ENCODE measurements at places on chromosomes 1 and 21. TPM values are rescaled to one million over a fixed set of nuclear protein-coding genes. Genes with fewer than 3 reads are reported as not detected.

DNA sequence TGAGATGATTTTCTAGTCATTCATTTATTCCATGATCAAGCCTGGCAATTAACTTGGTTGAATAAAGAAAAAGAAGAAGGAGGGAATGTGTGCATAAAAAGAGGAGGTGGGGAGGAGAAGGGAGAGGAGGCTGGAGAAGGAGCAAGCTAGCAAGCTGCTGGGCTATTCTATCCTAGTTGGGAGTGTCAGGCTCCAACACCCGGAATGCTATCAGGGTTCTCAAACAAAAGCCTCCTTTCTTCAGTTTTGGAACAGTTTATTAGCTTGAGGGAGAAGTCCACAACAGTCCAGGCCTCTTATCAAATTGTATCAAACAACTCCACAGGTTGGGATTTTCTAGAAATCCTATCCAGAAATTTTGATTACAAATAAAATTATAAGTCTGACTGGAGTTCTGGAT lies 80.0 kb downstream of the BCAR3 start:
- no peak overlapping the region for H3K4me3 ChIP-seq
- H3K36me3 ChIP-seq: no peaks in the 10 kb centered on the region
- no peaks in the 10 kb centered on the region for H3K4me1 ChIP-seq
- H3K27ac ChIP-seq: no peak overlapping the region
- no peaks in the 10 kb centered on the region for H3K27me3 ChIP-seq

- no peak overlapping the region for H3K4me3 ChIP-seq
- H3K4me1 ChIP-seq: no peaks in the 10 kb centered on the region
- DNase-seq: no peak
- H3K36me3 ChIP-seq: no peaks in the 10 kb centered on the region
Measured at GRCh38 chr1:38587766-38588165, 271.8 kb downstream of the RRAGC start.

- H3K27ac ChIP-seq: no peak overlapping the region
- H3K36me3 ChIP-seq: peaks cover 7% of the 10 kb centered on the region
- no peaks in the 10 kb centered on the region for H3K4me1 ChIP-seq
- no peak for DNase-seq
Measured at GRCh38 chr1:12491656-12492055, 126.4 kb downstream of the DHRS3 start.

- no peaks in the 10 kb centered on the region for H3K36me3 ChIP-seq
- no peak overlapping the region for H3K4me3 ChIP-seq
- no peak overlapping the region for H3K27ac ChIP-seq
- DNase-seq: no peak
- no peaks in the 10 kb centered on the region for H3K4me1 ChIP-seq
Measured at GRCh38 chr21:15224346-15225086, 159.7 kb upstream of the NRIP1 start.

DNA sequence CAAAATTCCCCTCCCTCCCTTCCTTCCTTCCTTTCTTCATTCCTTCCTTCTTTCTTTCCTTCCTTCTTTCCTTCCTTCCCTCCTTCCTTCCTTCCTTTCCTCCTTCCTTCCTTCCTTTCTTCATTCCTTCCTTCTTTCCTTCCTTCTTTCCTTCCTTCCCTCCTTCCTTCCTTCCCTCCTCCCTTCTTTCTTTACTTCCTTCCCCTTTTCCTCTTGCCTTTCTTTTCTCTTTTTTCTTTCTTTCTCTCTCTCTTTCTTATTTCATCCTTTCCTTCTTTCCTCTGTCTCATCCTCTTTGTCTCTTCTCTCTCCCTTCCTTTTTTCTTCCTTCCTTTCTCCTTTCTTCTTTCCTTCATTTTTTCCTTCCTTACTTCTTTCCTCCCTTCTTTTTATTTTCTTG lies 171.9 kb upstream of the BRINP3 start:
- no peak overlapping the region for H3K27ac ChIP-seq
- H3K27me3 ChIP-seq: no peaks in the 10 kb centered on the region
- H3K4me3 ChIP-seq: no peak overlapping the region
- DNase-seq: no peak
- H3K36me3 ChIP-seq: no peaks in the 10 kb centered on the region
- no peaks in the 10 kb centered on the region for H3K4me1 ChIP-seq

- no peak overlapping the region for H3K27ac ChIP-seq
Measured at GRCh38 chr1:6918186-6918924, 133.1 kb downstream of the CAMTA1 start.

GRCh38 chr1:18840145-18840544 lies 19.3 kb downstream of the TAS1R2 start:
- H3K4me3 ChIP-seq: no peak overlapping the region
- no peaks in the 10 kb centered on the region for H3K4me1 ChIP-seq
- no peaks in the 10 kb centered on the region for H3K36me3 ChIP-seq
- peaks cover 1% of the 10 kb centered on the region for H3K27me3 ChIP-seq

DNA sequence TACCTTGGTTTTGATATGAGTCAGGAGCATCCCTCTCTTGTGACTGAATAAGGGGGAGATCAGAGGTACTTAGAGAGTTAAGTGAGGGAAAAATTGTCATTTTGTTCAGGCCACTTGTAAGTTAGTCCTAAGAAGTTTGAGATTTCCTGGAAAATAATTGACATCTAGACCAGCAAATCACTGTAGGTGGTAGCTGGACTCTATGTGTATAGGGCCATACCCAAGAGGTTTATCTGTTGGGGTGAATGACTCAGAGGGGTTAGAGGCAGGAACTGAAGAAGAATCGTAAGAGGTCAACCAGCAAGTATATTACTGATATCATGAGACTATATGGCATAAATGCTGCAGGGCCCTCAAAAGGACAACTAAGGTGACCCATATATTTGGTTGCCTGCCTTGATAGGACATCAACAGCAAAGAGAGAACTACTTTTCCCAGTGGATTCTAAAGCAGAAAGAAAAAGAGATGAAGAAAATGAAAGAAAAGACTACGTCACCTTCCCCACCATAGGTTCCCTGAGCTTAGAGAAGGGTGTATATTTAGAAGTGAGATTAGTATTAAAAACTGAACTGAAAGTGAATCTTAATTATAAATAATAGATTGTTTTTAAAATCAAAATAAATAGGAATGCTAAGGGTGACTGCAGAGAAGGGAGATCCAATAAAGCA lies 8.0 kb upstream of the RNPC3 start:
- DNase-seq: no peak
- H3K36me3 ChIP-seq: no peaks in the 10 kb centered on the region
- no peak overlapping the region for H3K4me3 ChIP-seq
- H3K27me3 ChIP-seq: no peaks in the 10 kb centered on the region
- H3K4me1 ChIP-seq: no peaks in the 10 kb centered on the region

DNA sequence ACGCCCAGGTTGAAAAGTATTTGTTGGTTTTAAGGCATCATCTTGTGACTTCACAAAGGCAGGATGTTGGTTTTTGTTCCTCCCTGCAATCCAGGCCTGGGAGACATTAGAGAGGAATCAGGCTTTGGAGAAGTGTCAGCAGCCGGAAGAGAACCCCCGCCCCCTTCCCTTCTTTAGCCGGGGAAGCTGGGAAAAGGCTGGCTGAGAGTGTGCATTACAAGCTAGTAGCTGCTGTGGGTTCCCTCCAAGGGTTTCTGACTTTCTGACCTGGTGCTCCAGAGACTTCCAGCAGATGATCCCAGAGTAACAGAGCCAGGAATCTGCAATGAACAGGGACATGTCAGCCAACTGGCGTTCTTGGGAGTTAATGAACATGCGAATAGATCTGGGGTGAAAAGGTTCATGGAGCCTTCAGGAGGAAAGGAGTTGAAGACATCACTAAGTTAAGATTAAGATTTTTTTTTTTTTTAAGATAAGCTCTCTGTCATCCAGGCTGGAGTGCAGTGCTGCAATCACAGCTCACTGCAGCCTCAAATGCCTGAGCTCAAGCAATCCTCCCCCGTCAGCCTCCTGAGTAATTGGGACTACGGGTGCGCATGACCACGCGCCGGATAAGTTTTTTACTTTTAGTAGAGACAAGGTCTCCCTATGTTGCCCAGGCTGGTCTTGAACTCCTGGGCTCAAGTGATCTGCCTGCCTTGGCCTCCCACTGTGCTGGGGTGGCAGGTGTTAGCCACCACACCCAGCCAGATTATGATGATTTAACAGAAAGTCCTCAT lies 7.5 kb downstream of the DISP3 start:
- H3K36me3 ChIP-seq: no peaks in the 10 kb centered on the region
- no peak for DNase-seq
- no peaks in the 10 kb centered on the region for H3K4me1 ChIP-seq
- H3K4me3 ChIP-seq: no peak overlapping the region

DNA sequence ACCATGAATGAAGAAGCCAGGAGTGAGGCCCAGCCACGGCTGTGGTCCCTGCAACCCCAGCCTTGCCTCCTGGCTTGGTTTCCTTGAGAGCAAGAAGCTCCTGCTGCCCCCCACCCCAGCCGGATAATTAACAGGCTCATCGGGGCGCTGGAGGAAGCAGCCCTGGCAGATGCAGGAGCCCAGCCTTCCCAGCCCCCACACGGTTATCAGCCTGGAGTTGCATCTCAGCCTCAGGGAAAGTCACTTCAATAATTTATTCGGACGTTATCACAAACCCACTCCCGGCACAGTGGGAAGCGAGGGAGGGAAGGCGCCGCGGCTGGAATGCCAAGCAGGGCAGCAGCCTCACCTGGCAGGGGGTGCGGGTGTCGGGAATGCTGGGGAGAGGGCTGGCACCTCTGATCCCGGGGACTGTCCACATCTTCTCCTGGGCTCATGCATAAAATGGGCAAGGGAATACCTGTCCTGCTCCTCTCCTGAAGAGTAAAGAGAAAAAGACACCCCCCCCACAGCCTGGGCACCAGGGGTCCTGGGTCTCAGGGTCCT lies 43.3 kb upstream of the LRP8 start:
- no peak overlapping the region for H3K27ac ChIP-seq
- no peak overlapping the region for H3K4me3 ChIP-seq
- no peaks in the 10 kb centered on the region for H3K27me3 ChIP-seq
- peaks cover 28% of the 10 kb centered on the region for H3K4me1 ChIP-seq
- no peaks in the 10 kb centered on the region for H3K36me3 ChIP-seq

- H3K36me3 ChIP-seq: no peaks in the 10 kb centered on the region
- H3K4me1 ChIP-seq: no peaks in the 10 kb centered on the region
- no peak overlapping the region for H3K27ac ChIP-seq
- peaks cover 4% of the 10 kb centered on the region for H3K27me3 ChIP-seq
- H3K4me3 ChIP-seq: no peak overlapping the region
Measured at GRCh38 chr1:219664310-219665029, 51.6 kb upstream of the ZC3H11B start.

DNA sequence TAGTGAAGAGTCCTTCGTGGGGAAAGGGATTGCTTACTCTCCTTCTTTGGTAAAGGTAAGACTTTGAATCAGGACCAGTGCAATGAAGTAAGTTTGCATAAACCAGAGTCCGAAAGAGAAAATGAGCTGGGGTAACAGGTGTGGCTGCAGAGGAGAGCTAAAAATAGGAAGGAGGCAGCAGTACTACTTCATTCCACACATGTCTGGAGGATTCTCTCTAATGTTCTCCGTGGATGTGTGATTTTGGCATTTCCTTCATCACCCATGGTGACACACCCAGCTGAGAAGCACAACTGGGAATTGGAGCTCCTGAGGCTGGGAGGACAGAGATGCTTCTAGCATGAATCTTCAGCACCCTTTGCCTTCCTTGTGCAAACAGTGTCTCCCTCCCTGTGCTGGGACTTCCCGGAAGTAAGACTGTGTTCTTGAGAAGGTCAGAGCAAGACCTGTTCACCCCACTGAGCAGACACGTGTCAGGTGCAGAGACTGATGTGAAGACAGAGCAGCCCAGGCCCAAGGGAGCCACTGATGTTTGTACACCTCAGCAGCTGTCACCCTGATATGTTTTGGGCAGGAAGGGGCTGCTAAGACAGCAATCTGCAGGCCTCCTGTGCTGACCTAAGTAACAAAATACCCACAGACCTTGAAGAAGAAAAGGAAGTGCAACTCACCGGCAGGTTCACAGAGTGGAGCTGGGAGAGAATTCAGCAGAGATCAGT lies 13.3 kb downstream of the FCRL1 start:
- no peaks in the 10 kb centered on the region for H3K36me3 ChIP-seq
- no peaks in the 10 kb centered on the region for H3K27me3 ChIP-seq
- H3K27ac ChIP-seq: no peak overlapping the region
- no peak for DNase-seq
- H3K4me1 ChIP-seq: no peaks in the 10 kb centered on the region

GRCh38 chr1:66313429-66313828 lies 220.5 kb upstream of the SGIP1 start:
- no peaks in the 10 kb centered on the region for H3K4me1 ChIP-seq
- no peaks in the 10 kb centered on the region for H3K27me3 ChIP-seq
- no peak for DNase-seq
- no peaks in the 10 kb centered on the region for H3K36me3 ChIP-seq

GRCh38 chr1:212667223-212668139 lies 32.2 kb downstream of the BATF3 start:
- peaks cover 5% of the 10 kb centered on the region for H3K4me1 ChIP-seq
- DNase-seq: no peak
- no peaks in the 10 kb centered on the region for H3K36me3 ChIP-seq
- peaks cover 2% of the 10 kb centered on the region for H3K27me3 ChIP-seq

DNA sequence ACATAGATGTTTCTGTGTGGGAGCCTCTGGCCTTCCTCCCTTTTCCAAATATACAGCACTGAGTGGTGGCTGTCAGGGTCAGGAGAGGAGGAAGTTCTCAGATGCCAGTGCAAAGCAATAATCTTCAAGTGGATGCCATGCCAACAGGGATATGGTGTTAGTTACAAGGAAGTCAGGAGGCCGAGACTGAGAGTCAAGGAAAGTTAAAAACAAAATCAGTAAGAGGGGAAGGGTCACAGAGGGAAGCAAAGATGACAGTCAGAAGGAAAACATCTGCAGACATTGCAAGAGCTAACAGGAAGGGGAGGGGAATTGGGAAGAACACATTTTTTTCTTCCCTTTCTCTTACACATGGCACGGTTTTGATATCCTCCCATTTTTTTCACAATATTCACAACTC lies 691.4 kb downstream of the ADGRL2 start:
- no peaks in the 10 kb centered on the region for H3K36me3 ChIP-seq
- H3K27me3 ChIP-seq: no peaks in the 10 kb centered on the region
- H3K27ac ChIP-seq: no peak overlapping the region
- no peaks in the 10 kb centered on the region for H3K4me1 ChIP-seq

Gene LRRC38
- not detected for total RNA-seq

Gene DHRS3
- total RNA-seq: 91.8 TPM

Gene SH2D1B
- total RNA-seq: not detected

Gene HTR1D
- not detected for total RNA-seq

Gene NRAS
- total RNA-seq: 22.3 TPM

Gene NKAIN1
- not detected for total RNA-seq

All from CD4-positive, alpha-beta memory T cell (primary cell).